Natural killer cell (primary cell): ENCODE measurements at places on chromosomes 5 and 9. TPM values are rescaled to one million over a fixed set of nuclear protein-coding genes. Genes with fewer than 3 reads are reported as not detected.

Gene CCL21
- not detected for total RNA-seq

Gene MAP1B
- total RNA-seq, result 0.31 TPM

Gene ARSI
- total RNA-seq, result 0.19 TPM

Gene FBP2
- total RNA-seq, result not detected

Gene KDM3B
- total RNA-seq, result 87.1 TPM

Gene GFI1B
- 0.41 TPM for total RNA-seq

Gene EPB41L4A
- 22.1 TPM for total RNA-seq

GRCh38 chr9:15606643-15607472, 54.0 kb downstream of the CCDC171 start:
- peak; percentile 67 for DNase-seq

GRCh38 chr5:129963359-129963758, 59.1 kb downstream of the CHSY3 start:
- no peak for DNase-seq

DNA sequence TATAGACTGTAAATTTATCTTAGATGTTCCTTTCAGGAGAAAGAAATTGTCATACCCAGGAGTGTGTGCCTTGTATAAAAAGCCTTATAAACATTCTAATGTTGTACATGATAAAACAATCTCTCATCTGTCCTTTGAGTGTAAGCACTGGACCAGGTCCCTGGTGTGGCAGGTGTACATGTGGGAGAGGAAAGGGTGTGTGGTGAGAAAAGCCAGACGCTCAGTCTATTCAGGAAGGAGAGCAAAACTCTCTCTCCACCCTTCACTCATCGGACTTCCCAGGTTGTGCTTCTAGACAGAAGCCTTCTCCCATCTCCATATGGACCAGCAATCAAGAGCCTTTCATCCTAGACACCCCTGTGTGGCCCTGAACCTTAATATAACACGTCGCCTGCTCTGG, 154.2 kb downstream of the ESM1 start:
- DNase-seq, result no peak

DNA sequence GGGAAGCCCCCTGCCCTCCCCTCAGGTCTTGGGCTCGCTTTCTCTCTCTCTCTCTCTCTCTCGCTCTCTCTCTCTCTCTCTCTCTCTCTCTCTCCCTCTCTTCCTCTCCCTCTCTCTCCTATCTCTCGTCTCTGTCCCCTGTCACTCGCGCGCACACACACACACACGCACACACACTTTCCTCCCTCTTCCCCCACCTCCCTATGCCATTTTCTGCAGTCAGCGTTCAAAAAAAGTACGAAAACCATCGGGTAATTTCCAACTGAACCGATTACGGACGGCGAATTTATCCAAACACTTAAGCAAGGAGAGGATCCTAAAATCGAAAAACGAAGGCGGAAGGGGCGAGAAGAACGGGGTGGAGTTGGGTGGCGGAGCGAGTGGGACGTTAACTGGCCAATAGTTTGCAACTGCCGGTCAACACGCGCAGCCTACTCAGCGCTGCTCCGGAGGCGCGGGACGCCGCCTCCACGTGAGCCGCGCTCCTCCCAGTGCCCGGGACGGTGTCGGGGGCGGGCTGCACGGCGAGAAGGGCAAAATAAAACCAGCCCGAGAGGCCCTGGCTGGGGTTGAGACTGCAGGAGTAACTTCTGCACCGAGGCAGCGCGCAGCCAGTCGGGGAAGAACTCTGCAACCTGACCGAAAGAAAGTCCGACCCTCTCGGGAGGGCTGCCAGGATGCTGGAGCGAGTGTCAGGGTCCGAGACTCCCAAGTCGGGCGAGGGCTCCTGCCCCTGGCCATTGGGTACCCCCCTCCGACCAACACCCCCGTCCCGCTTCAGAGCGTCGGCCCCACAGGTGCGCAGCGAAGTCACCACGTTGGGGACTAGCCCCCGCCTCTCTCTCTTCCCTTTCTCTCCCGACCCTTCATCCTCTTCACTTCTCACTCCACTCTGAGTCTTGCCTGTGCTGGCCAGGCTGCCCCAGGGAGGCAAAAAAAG, 24.9 kb upstream of the ELAVL2 start:
- no peak for DNase-seq

GRCh38 chr9:123876750-123877149, 53.2 kb downstream of the DENND1A start:
- no peak for DNase-seq

- DNase-seq, result no peak
These were observed 22.5 kb downstream of the SEC61B start for GRCh38 chr9:99244344-99245260.

- DNase-seq, result no peak
These were observed 114.9 kb downstream of the INVS start for GRCh38 chr9:100213730-100214477.

DNA sequence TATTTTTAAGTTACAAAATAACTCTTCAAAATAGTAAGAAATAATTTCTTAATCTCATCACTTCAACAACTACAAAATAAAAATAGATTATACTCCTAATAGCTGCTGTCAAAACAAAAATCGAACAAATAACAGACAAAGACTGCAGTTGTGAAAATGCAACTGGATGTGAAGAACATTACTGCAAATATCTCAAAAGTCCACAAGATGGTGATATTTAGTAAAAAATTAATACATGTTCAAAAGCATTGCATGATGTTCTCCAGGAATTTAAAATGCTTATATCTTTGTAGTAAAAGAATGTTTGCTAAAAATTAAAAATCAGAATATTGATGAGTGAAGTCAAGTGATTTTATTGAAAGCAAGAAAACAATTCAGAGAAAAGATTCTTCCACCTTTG, 66.2 kb downstream of the MPDZ start:
- DNase-seq, result no peak

GRCh38 chr5:147458581-147458980, 51.3 kb downstream of the DPYSL3 start:
- DNase-seq, result no peak

- DNase-seq, result no peak
These were observed 64.9 kb upstream of the OSMR start for GRCh38 chr5:38780945-38781344.

- no peak for DNase-seq
These were observed 1106.7 kb downstream of the DTWD2 start for GRCh38 chr5:117881426-117882230.

- DNase-seq, result no peak
These were observed 8.0 kb upstream of the CCIN start for GRCh38 chr9:36161187-36161586.

DNA sequence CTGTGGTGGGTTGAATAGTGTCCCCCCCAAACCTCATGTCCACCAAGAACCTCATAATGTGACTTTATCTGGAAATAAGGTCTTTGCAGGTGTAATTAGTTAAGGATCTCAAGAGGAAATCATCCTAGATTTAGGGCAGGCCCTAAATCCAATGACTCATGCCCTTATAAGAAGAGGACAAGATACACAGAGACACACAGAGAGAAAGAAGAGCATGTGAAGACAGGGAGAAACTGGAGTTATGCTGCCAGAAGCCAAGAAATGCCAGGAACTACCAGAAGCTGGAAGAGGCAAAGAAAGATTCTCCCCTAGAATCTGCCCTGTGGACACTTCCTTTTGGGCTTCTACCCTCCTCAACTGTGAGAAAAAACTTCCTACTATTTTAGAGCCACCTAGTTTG, 8.8 kb downstream of the FAM13B start:
- no peak for DNase-seq

DNA sequence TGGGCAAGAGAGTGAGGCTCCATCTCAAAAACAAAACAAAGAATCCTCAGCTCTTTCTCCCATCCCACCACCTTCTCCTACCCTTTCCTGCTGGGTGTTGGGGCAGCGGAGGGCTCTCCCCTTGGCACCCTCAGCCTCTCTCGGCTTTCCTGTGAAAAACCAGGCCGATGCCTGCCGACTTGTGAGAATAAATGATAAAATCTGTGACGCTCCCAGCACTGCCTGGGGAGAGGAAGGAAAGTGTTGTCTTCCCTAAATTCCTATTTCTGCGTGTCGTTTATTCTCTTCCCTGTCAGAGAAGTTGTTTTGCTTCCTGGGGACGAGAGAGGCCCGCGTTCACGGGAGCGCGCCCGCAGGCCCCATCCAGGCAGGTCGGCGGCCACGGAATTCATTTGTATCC, 19.7 kb downstream of the NEK6 start:
- DNase-seq, result no peak

DNA sequence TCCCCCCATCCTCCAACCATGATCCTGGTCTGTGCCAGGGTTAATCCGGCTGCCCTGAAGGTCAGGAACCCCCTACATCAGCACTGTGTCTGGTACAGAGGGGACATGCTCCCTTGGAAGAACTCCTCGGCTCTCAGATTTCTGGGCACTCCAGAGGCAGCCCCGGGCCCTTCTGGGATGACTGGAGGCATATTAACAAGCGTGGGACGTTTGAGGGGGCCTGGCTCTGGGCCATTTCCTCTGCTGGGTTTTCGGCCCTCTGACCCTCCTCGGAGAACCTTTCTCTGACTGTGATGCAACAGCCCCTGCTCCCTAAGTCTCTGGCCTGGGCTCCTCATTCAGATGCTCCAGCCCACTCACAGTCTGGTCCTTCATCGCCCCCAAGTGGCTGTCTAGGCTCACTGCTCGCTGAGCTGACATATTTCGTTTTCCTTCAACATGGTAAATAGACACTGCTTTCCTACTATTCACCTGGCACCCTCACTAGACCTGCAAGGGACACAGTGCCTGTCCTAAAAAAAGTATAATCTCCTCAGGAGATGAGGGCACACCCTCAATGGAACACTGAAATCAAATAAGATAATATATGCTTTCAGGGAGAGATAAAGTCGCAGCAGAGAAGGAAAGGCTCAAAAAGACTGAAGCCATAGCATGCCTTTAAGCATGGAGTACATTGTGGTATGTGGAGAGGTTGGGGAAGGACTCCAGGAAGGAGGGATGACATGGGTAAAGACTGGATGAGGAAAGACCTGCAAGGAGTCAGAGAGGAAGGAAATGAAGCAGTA, 404.7 kb upstream of the TRPC7 start:
- no peak for DNase-seq

- no peak for DNase-seq
These were observed 292.6 kb downstream of the MCTP1 start for GRCh38 chr5:94992325-94992724.

- DNase-seq, result peak; percentile 47
These were observed 2.0 kb downstream of the BRD3 start for GRCh38 chr9:134065612-134066419.

DNA sequence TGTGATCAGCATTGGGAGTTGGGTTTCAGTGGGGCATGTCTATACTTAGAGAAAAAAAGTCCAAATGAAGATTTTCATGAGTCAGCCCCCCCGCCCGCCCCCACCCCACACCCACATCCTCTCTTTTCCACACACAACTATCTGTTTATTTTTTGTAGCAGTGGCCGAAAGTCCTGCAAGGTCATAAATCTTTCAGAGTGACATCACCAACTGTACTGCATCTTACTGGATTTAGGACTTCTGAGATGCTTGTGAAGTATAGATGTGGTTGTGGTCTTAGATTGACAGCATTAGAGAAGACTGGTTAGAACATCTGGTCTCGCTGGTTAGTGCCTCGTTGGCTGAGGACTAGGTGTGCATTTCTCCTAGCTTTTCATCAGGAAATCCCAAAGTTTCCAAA, 7.3 kb upstream of the ROPN1L start:
- DNase-seq, result no peak
